Activated T-helper 1 cell treated with Interleukin-2 at 50 U/mL for 16 hours (primary cell): ENCODE measurements at places on chromosomes 1 and 21.

DNA sequence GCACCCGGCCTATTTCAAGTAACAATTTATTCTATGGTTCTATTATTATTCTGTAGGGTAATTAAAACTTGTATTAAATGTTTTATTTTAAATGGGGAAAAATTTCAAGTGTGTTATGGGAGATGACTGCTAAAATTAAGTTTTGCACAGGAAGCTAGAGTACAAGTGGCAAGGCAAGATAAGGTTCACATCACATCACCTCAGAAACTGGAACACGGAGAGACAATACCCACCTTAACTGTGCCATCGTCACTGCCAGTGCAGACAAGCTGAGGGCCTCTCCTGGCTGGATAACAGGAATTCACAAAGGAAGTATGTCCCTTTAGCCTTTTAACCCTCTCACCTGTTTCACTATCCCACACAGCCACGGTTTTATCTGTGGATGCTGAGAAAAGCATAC, 7.6 kb downstream of the SNRNP40 start:
- DNase-seq: no peak

DNA sequence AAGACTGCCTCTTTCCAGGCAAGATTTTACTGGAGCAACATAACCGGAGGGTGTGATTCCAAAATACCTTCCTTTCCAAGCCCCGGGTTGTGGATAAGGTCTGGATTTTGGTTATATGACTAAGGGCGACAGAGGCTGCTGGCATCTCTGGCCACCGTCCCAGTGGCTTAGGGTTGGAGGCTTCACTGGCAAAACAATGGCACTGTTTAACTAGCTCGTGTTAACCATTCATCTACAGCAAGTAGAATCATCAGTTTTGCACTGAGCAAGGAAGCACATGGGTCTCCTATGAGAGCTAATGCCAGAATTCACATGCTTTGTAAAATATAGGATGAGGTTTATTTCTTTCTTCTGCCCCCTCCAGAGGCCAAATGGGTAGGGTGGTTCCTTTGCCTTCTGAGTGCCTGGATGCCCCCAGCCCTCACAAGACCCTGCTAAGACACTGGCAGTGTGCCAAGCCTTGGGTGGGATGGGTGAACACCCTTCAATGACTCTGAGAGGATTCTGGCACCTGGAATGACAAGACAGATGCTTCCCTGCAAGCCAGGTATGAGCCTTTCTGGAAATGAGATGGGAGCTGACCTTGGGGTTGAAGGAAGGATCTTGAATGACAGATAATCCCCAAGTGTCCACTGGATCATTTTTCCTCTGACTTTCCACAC, 36.8 kb downstream of the DHCR24 start:
- DNase-seq: no peak

GRCh38 chr1:1430114-1430982, 5.1 kb upstream of the VWA1 start:
- DNase-seq: no peak

DNA sequence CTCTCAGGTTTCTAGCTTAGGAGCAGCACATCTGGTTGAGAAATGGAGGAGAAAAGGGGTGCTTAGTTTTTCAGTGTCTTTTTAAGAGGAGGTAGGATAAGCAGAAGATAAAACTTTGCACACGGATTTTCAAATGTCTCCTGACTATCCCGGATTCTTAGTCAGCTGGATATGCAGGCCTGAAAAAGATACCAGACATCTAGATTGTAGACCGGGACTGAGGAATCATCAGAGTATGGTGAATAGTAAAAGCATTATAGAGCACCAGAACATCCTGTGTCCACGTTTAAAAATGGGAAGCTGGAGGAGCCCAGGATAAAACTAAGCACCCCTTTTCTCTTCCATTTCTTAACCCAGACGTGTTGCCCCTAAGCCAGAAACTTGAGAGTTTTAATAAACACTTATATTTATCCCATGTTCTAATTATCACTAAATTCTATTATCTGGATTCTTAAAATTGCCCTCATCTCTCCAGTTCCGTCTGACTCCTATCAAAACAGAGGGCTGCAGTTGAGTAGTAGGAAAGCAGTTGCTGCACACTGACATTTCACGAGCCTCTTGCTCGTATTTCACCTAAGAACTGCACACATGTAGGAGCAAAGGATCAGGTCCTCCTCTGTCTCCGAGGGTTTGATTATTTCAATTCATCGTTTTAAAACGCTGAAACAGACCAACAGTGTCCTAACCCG, 609 bp downstream of the PIGK start:
- no peak for DNase-seq
